SK-N-SH (cell line): ENCODE measurements at places on chromosomes 7 and 10.

DNA sequence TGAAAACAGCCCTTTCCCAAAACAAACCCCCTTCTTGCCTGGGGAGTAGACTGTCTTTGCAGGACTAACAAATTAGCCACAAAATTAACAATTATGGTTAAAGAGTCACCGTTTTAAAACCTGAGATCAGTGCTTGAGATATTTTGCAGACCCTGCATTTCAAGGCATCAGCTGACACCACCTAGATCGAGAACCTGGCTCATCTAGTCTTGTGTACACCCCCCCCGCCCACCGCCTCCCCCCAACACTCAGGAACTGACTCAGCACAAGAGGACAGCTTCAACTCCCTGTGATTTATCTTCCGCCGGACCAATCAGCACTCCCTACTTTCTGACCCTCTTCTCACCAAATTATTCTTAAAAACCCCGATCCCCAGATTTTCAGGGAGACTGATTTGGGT is 737.1 kb downstream of the PHTF2 start:
- no peak for DNase-seq

- DNase-seq, result no peak
Measured at GRCh38 chr10:25076506-25077177, 60.2 kb downstream of the THNSL1 start.

- peak; percentile 64 for DNase-seq
Measured at GRCh38 chr10:66925896-66926715, at the start of gene LRRTM3. Gene LRRTM3 (plus strand): TSS chr10:66926036.

GRCh38 chr10:79339266-79339665 is 8.0 kb upstream of the PPIF start:
- no peak for DNase-seq
